ENCODE measurements at places on chromosomes 2 and 18.

GRCh38 chr18:72799106-72799505 is 68.7 kb downstream of the NETO1 start:
- no peak for DNase-seq

DNA sequence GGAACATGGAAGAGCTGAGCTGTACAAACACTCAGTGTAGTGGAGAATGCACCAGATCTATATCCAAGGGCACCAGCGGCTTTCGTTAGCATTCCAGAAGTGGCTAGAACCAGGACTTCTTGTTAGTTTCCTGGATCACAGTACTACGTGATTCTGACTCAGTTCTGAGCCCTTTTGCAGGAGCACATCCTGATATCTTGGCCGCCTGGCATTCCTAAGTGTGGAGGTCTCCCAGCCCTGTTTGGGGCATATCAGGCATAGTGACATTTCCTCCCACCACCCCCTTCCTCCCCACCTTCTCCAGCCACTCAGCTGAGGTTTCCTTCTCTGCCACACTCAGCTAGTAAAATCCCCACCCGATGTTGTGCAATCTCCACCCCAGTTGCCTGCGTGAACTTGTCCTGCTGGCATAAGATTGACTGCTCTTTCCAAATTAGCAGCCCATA is 63.4 kb downstream of the BMP10 start:
- no peak for DNase-seq

DNA sequence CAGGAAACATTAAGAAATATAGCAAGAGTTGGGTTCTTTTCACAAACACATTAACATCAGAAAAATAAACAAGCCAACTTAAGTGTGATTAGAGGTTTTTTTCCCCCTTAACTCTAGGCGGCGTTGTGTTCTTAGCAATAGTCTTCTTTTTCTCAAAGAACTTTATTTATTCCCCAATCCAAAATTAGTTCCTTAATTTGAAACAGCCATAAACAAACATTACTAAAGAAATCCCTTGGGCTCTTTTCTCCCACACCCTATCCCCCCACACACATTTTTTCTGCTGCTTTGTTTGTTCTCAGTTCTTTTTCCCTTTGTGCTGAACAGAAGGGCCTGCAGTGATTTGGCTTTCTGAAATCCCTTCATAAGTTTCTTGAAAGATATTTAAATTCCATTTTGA is 13.2 kb upstream of the MYO1B start:
- DNase-seq = no peak

DNA sequence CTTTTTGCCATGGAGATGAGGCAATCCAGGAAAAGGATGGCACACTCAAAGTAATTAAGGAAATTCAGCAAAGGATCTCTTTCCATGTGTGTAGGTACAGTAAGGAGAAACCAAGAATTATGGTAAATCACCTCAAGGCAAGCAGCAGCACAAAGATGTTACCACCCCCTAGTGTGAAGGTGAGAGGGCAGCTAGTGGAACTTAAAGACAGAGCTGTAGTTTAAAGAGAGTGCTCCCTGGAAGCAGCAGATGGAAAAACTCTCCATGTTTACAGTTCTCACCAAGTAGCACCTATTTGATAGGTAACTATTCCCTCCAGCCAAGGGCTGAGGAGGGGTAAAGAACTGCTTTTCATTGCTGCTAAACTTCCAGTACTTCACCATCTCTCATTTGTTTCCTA is 860.4 kb upstream of the CRIM1 start:
- DNase-seq = no peak

- DNase-seq = no peak
Observed at GRCh38 chr2:88159481-88159880, 10.7 kb upstream of the THNSL2 start.

DNA sequence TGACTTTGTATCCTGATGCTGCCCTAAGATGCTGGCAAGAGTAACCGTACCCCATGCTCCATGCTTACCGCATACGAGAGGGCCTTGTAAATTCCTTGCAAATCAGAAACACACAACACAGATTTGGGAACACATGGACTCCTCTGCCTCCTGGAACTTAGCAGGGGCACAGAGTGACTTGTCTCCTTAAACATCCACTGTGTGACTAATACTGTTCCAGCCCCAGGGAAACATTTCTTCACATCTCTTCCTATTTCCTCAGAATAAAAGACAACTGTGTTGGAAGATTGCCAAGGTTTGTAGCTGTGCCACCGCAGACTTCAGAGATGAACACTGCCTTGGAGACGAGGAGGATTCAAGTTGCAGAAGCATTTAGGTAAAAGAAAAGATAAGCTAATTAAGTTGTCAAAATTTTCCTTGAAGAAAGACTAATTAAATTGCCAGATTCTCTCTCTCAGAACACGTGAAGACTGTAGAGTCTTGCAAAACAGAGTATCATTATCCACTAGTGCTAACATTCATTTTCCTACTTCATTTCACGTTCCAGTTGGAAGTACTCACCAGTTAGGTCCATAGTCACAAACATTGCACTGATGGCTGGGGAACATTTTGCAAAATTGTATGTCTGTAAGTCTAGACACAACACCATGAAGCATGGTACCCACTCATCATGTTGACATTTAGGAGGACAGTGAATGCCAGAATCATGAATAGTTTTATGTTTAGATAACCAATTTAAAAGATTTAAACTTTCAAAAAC is 188.8 kb downstream of the TSN start:
- no peak for DNase-seq

GRCh38 chr2:148538375-148538774 is 106.2 kb upstream of the EPC2 start:
- DNase-seq = no peak

- DNase-seq = no peak
Observed at GRCh38 chr2:236546561-236547002, 23.0 kb upstream of the ACKR3 start.

- DNase-seq = no peak
Observed at GRCh38 chr2:125224830-125225229, 1199.7 kb downstream of the CNTNAP5 start.

- no peak for DNase-seq
Observed at GRCh38 chr2:1572638-1573037, 159.4 kb downstream of the TPO start.

DNA sequence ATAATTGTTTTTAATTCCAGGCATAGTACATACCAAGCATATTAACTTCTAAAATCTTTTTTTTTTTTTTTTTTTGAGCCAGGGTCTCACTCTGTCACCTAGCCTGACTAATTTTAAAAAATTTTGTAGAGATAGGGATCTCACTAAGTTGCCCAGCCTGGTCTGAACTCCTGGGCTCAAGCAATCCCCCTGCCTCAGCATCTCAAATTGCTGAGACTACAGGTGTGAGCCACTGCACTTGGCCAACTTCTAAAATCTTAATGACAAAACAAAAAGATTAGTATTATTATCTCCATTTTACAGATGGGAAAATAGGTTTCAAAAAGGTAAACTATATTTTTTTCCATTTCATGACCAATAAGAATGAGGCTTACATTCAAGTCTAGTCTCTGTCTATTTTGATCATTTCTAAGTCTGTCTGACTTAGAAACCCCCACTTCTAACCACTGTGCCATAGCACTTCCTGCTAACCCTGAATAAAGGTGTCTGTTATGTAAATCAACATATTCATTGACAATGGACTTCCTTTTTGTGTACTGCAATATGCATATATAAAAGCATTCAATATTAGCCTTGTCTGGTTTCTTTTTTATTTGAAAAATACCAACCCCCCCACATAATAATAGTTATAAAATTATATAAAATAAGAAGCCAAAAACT is 28.7 kb upstream of the ZEB2 start:
- DNase-seq = no peak

DNA sequence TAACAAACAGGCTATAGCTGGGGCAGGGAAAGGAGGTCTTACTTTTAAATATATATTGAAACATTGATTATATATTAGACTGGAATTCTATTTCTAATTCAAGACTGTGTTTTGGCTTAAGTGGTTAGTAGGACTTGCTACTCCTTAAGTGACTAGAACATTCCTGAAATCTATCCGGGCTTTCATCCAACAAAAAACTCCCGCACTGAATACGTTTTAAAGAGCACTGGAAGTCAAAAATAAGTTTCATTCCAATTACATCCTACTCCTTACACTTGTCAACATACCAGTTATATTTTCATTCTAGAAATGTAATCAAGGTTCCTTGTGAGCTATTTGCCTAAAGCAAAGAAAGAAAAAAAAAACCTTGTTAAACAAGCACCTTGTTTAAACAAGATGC is 204.6 kb downstream of the SP3 start:
- no peak for DNase-seq

GRCh38 chr2:9031246-9031645 is 27.8 kb upstream of the MBOAT2 start:
- DNase-seq = no peak

DNA sequence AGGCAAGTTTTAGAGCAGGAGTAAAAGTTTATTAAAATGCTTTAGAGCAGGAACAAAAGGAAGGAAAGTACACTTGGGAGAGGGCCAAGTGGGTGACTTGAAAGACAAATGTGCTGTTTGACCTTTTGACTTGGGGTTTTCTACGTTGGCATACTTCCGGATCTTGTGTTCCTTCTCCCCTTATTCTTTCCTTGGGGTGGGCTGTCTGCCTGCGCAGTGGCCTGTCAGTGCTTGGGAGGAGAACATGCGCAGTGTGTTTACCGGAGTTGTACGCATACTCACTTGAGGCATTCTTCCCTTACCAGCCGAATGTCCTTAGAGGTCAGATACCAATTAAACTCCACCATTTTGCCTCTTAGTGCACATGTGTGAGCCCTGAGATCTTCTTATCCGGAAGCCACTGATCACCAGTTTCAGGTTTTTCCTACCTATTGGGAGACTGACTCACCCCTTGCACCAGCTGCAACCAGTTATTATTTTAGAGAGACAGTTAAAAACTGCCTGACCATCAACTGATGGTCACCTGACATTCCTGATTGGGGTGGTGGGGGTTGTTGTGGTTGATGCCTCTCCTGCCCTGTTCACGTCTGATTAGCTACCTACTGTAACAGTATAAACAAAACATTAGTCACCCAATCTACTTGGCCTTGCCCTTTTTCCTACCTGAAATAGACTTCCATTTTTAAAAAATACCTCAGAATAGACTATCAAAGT is 67.5 kb downstream of the NYAP2 start:
- DNase-seq = no peak

DNA sequence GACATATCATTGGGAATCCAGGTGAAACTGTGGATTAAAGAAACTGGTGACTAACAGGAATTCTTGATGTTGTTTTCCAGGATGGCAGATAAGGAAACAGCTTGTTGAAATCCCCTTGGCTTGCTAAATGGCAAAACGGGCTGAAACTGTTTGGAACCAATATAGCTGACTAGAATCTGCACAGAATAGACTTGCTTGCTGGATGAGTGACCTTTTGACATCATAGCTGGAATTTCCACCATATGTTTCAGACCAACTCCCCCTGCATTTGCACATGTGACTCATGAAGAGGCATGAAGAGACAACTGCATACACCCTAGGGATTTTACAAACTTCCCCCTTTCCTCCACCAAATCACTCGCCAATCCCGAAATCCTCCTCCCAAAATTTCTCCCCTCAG is 87.7 kb upstream of the LYPD1 start:
- no peak for DNase-seq

DNA sequence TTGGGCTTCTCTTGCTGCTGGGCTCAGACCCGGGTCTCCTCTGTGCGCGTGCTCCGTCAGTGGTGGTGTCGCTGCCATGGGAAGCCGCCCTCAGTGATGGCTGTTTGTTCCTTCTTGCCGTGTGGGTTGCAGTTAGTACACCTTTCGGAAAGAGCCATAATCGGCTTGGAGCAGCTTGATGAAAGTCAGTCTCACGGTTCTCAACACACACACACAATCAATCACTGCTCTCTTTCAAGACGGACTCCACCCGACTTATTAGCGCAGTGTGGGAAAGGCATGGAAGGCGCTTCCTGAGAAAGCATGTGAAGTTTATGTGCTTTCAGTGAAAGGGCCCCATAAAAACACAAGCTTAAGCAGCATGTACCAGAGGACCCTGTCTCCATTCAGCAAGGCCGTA is 64.1 kb downstream of the SOX11 start:
- no peak for DNase-seq

- DNase-seq = no peak
Observed at GRCh38 chr2:85650456-85650855, 17.5 kb downstream of the SFTPB start.

- no peak for DNase-seq
Observed at GRCh38 chr2:214482728-214483127, 71.9 kb downstream of the VWC2L start.

- no peak for DNase-seq
Observed at GRCh38 chr2:240199133-240199870, 58.8 kb upstream of the OTOS start.

DNA sequence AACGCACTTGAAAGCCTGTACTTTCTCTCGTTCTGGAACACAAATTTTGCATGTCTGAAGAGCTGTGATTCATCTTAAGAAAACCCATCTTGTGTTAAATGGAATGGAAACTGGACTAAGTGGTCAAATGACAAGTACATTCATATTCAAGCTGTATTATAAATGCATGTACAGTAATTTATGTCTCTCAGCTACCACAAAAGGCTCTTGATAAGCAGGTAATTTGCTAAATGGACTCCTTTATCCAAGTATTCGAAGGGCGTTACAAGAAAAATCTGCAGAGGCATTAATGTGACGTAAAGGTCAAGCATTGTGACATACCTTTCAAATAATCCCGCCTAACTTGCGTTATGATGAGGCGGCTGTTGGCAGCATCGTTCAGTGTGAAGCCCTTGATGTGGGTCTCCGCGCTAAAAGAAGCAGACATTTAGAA is 66.6 kb downstream of the ABCG8 start:
- no peak for DNase-seq

DNA sequence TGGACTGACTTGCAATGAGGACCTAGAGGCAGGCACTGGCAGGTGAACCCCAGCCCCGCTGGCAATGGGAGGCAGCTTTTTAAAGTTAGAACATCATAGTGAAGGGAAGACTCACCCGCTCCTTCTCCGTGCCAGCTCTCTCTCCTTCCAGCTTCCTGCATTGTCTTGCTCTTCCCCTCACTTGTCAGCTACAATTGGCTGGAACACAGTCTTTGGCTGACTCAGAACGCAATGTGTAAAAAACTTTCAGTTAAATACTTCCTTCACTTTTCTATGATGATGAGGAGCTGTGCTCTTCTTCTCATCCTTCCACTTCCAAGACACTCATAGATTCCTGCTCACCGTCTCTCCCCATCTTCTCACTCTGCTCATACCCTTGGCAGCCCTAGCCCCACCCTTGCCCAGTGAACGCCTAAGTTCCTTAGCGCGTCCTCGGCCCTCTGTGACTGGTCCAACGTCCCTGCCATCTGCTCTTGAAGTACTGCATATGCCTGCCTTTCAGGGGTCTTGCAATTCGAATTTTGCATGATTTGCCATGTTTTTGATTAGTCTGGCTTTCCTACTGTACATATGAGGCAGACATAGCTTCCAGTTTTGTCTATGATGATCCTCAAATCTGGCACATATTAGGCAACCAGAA is 118.0 kb upstream of the TMEM200C start:
- no peak for DNase-seq

GRCh38 chr2:47223980-47224379 is 68.9 kb upstream of the STPG4 start:
- no peak for DNase-seq

DNA sequence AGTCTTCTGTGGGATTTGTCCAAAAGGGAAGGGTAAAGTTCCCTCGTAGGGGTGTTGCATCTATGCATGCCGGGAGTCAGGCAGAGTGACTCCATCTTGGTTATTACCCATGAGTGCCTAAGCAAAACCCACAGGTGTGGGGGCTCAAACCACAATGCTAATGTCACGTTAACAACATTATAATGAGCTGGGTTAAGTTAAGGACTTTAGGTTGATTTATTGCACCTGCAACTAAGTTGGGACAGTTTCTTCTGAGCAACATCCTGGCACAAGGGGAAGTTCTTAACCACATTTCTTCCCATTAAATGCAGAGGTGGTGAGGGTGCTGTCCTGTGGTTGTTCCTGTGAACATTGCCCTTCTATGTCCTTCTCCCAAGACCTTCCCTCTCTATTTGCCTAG is 1596.8 kb upstream of the SLC39A10 start:
- DNase-seq = no peak
